Muscle of back (tissue), 13 donors: ENCODE measurements at places on chromosomes 16 and 17. TPM values are rescaled to one million over a fixed set of nuclear protein-coding genes. Genes with fewer than 3 reads are reported as not detected.
A peak's percentile ranks its signal among the peaks of the same experiment; 100 is the strongest.

DNA sequence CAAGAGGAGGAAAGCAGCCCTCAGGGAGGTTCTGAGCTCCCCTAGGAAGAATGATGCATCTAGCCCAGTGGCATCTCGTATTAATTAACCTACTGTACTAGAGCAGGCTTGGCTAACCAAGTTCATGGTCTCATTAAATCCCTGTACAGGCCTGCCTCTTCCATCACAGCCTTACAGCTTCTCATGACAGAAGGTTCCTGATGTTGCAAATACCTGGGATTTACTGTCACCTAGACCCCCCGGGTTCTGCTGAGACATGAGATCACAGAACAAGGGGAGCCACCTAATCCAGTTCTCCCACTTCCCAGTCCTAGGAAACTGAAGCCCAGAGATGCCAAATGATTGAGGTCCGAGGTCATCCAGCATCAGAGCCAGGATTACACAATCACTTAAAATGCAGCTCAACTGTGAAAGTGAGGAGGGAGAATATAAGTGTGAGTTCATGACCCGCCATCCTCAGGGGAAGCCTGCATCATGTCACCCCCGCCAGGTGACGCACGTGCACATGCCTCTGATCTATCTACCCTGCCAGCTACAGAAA, 23.9 kb downstream of the ACLY start:
- no peak for DNase-seq

Gene KRT31
- 4.1 TPM for polyA plus RNA-seq

GRCh38 chr17:40356990-40357881, 7.3 kb downstream of the GJD3 start:
- DNase-seq: no peak

DNA sequence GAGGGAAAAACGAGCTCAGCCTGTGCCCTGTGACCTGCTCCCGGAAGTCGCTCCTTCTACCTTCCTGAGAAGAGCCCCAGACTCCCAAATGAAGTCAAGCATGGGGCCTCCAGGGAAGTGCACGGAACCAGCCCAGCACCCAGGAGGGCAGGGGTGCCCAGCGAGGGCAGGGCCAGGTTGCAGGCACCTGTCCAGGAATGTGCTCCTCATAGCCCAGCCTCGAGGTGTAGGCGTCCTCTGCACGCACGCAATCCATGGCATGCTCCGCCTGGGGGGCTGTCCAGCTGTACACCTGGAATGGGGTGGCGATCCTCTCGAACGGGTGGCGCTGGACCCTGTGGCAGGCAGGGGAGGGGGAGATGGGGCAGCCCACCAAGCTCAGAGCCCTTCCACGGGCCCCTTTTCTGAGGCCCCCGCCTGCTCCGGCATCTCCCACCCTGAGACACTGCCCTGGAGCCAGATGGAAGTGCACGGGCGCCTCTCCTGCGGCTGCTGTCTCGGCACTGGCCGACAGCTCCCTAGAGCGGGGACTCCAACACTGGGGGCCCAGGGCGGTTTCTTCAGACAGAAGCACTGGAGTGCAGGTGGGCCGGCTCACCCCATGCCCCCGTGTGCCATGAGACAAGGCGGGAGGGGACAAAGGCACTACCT, 10.9 kb downstream of the CLUH start:
- DNase-seq: no peak

DNA sequence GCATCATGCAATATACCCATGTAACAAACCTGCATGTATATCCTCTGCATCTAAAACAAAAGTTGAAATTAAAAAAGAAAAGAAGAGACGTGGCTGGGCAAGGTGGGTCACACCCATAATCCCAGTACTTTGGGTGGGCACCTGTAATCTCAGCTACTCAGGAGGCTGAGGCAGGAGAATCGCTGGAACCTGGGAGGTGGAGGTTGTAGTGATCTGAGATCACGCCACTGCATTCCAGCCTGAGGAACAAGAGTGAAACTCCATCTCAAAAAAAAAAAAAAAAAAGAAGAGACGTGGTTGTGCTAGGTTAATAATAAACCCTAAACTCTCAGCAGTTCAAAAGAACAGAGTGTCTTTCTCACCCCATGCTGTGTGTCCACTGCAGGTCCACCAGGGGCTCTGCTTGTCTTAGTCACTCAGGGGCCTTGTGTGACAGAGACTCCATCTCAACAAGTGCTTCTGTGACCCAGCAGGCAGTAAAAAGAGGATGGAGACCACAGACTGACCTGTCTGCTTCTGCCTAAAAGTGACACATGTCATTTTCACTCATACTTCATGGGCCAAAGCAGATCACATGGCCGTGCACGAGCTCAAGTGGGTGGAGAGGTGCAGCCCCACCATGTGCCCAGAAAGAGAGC, 22.3 kb upstream of the N4BP1 start:
- DNase-seq: no peak

Gene TEKT1
- not detected for polyA plus RNA-seq

Gene IRX3
- polyA plus RNA-seq: 7.9 TPM

DNA sequence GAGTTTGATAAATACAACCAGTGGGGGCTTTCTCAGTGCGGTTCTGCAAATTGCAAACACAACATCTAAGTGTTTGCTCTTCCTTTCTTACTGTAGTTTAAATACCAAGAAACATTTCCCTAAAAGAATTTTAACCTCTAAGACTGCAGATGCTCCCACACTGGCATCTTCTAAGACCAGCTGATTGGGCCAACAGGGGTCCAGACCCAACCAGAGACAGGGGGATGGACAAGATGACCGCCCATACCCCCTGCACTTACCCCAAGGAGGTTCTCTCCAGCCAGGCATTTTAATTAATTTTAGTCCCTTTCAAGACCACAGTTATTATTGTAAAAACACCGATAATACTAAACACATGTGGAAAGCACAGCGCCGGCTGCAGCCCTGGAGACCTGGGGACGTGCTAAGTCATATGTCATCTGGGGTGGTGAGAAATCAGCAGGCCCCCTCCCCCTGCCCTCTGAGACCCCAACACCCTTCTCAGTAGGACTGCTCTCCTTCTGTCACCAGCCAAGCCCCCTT, 242.3 kb downstream of the SOX9 start:
- DNase-seq: no peak

- DNase-seq: peak; percentile 33
These were observed 45.5 kb downstream of the PRKCA start for GRCh38 chr17:66347661-66348514.

- DNase-seq: no peak
These were observed 2.3 kb upstream of the SLC16A11 start for GRCh38 chr17:7046127-7046724.

Gene PPY
- polyA plus RNA-seq: not detected

- DNase-seq: no peak
These were observed 43.2 kb downstream of the SLC6A2 start for GRCh38 chr16:55698946-55699345.

Gene C16orf54
- 0.17 TPM for polyA plus RNA-seq

- no peak for DNase-seq
These were observed 269.8 kb upstream of the MYOCD start for GRCh38 chr17:12395733-12396354.

DNA sequence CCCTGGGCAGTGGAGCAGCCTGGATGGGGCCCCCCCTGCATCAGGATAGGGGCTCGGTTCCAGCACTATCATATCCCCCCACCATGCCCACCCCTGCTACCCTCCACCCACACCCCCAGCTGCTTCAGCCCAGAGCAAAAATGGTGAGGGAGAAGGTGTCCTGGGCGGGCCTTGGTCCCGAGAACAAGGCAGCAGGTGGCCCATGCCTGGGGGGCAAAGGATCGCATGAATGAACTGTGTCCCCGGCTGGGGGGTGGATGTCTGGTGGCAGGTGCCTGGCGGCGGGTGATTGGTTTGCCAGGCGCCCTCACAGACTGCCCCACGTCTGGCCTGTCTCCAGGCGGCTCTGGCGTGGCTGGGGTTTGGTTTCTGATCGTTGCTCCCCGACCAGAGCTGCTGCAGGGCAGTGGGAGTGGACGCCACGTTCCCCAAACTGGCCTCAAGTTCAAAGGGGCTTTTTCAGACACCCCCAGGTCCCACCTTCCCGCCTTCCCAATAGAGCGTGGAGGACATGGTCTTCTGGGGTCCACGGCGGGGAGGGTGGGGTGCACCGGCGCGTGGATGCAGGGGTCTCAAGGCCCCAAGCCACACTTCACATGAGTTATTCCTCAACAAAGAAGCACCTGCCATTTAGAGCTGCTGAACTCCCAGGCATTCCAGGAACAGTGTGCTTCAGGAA, 12.6 kb downstream of the UTS2R start:
- no peak for DNase-seq
